Stimulated activated CD4-positive, alpha-beta T cell treated with anti-CD3 and anti-CD28 coated beads, Interleukin-15, amount 100 ng/mL, for 1 hour (primary cell): ENCODE measurements at places on chromosomes 12 and 14.

GRCh38 chr14:105150368-105151083 lies 18.1 kb downstream of the JAG2 start:
- DNase-seq = no peak

DNA sequence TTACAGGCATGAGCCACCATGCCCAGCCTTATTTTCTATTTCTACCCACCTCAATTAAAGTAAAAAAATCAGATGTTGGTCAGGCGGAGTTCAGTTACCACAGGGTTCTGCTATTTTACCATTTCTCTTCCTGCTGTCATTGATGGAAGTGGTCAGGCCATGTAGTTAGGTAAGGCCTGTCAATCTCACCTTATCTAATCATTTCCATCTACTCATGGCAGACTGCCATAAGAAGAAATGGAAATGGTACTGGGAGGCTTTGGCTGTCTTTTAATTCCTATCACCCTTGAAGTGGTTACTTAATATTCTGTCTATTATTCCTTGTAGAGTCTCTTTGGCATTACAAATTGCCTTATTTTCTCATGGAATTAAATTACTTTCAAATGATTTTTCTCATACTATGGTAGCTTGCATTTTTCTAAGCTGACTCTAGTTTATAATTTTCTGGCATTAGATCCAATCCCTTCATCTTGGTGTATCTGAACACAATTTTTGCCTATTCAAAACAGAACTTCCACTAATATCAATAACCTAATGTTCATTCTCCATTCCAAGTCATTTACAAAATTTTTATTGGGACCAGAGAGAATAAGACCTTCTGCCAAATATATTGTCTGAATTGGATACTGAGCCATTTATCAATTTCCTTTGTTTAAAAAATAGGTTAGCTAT lies 198.7 kb downstream of the DACT1 start:
- DNase-seq = no peak

DNA sequence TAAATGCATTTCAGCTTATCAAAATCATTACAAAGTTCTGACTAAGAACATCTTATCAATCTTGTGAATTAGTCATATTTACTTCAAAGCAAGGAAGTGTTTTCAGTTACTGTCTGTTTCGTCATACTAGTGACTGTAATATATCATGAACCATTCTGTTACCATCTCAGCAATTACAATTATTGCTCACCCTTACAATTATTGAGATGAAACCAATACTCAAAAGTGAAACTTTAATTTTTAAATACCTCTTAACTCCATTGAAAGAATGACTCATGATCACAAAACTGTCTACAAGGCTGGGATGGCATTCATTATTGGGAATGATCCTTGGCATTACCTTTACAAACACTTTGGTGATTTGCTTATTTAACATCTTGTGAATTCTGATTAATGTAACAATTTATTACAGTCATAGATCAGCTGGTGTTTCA lies 90.3 kb downstream of the RPS6KA5 start:
- no peak for DNase-seq

DNA sequence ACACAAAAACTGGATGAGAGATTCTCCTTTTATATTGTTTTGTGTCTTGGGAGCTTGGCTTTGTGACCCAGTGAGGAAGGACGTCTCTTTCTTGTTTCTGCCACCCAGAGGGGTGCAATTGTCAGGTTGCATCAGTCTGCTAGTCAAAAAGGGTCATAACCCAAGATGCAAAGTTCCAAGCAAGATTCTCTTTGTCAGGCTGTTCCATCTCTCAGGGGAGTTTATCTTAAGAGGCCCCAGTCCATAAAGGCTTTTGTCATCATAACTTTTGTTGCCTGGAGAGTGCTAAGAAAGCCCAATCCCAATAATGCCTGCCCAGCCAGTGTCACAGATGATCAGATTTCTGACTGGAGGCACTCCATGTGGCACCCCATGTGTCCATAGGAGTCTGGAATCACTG lies 444.9 kb downstream of the TRHDE start:
- DNase-seq = no peak

DNA sequence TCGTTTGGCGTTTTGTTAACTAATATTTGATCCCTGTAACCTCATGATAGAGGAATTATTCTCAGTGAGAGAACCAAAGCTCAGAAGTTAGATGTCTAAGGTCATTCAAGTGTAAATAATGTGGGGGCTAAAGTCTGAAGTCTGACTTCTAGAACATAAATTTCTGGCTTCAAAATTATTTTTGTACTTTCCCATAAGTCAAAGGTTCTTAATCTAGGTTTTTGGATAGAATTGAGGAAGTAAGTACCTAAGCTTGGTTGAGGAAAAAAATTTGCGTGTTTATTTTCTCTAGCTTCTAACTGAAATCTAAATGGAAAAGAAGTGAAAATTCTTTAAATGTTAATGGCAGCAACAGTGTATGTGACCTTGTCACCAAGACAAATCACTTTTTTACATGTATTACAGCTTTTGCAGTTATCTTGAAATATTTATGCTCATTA lies 2.3 kb downstream of the LARP4 start:
- no peak for DNase-seq

DNA sequence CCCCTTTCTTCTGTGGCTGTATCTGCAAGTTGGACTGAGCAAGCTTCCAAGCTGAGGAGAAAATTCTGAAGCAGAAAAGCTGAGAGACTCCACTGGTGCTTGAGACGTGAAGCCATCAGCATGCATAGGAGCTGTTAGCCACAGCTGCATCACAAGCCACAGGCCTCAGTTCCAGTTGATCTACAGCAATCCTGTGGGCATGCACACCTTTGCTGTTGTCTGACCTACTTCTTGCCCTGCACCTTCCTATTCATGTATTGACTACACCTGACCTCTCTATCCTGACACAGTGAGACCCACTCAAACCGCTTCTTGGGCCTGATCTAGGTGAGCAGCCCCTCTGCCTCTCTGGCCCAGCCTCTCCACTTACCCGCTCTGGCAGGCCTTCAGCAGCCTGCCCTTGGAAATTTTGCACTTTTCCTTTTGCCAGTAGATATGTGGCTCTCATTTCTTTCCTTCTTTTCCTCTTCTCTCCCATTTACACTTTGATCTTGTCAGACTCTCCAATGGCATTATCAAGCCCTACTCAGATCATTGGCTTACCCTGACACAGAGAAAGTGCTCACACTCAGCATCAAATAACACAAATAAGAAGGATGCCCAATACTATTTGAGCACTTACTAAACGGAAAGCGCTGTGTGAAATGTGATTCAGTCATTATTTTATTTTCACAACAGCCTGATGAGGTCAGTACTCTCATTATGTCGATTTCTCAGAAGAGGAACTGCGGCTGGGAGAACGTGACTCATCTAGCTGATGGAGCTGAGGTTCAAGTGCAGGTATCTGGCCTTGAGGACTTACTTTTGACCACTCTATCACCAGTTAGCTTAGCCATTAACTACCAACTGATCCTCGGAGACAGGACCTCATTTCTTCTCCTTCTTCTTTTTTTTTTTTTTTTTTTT lies 21.9 kb upstream of the PTGR2 start:
- DNase-seq = no peak

- DNase-seq = no peak
Measured at GRCh38 chr12:90546511-90546910, 408.5 kb downstream of the CCER1 start.

- DNase-seq = no peak
Measured at GRCh38 chr12:76804435-76804976, 40.6 kb downstream of the ZDHHC17 start.

DNA sequence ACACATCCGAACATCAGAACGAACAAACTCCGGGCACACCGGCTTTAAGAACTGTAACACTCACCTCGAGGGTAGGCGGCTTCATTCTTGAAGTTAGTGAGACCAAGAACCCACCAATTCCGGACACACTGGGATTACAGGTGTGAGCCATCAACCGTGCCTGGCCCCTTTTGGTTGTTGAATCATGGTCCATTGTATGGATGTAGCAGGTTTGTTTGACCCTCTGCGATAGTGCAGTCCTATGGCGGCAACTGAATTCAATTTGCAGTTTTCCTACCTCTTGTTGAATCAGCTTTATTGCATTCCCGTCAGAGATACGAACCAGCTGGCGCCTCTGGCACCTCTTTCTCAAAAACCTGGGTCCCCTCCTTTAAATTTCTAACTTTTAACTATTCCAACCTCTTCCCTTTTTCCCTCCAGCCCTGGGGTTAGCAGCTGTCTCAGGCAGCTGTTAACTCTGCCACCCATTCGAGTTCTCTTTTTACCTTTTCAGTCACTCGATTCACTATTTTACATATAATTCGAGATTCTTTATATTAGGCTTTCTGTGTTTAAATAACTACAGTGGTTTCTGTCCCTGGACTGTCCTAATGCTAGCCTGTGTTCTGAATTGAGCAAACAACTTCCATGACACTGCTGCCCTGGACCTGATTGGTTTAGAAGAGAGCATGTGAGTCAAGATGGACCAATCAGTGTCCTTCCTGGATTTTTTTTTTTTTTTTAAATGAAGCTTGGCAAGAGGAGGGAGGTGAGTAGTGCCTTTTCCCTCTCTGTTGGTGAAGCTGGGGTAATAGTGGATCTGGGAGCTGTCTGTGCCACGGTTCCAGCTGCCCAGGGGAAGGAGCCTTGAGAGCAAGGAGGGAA lies 261.5 kb downstream of the PCNX1 start:
- no peak for DNase-seq

- no peak for DNase-seq
Measured at GRCh38 chr14:19949218-19949617, 18.5 kb downstream of the OR4K1 start.

DNA sequence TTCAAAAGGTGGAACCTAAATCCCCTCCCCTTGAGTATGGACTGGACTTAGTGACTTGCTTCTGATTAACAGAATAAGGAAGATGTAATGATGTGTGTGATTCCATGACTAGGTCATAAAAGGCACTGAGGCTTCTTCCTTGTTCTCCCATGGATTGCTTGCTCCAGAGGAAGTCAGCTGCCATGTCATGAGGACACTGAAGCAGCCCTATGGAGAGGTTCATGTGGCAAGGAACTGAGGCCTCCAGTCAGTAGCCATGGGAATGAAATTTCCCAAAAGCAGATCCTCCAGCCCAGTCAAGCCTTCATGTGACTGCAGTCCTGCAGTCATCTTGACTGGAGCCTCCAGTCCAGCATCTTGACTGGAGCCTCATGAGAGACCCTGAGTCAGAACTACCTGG lies 10.7 kb downstream of the TMBIM4 start:
- DNase-seq = no peak
